Mammary epithelial cell (primary cell): ENCODE measurements at places on chromosomes 4 and X.

DNA sequence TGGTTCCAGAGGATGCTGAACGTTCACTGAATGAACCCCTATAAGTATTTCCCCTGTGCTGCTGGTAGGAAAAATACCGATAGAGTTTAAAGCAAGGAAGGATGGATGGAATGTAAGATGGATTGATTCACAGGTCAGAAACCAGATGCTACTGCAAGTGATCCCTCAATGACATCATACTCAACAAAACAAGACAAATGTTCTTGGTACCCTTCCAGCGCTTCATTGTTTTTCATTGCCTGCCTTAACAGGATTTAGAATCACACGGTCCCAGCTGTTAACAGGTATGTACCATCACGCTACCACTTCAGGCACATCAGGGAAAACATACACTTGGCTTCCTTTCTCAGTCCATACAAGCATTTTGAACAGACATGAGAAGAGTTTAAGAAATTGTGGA, 118.1 kb upstream of the TLR3 start:
- no peak for DNase-seq

DNA sequence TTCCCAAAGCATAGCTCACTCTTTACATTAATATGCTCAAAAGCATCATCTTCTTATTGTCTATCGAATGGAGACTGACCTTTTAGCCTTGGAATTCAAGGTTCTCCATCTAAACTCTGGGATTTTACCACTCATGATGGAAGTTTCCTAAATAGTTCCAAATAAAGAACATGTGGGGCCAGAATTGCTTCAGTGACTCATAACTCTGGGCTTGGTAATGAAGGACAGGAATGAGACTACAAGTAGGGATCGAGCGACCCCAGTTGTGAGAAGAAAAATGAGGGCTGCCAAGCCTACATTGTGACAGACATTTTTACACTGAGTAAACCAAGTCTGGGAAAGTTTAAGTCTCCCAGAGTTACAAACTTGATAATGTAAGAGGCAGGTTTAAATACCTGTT, 269.9 kb downstream of the CBLL2 start:
- DNase-seq = no peak

DNA sequence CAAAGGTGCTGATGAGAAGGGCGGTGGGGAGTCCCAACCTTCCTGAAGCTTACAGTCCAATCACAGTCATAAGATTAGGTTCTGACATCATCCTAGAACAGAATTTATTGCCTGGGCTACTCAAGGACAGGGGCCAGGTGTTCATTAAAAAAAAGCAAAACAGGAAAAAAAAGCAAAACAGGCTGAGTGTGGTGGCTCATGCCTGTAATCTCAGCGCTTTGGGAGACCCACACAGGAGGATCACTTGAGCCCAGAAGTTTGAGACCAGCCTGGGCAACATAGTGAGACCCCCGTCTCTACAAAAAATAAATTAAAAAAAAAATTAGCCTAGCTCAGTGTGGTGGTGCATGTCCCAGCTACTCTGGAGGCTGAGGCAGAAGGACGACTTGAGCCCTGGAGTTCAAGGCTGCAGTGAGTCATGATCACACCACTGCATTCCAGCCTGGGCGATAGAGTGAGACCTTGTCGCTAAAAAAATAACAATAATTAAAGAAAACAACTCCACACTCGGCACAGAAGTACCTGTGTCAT, 3.0 kb downstream of the RAB9A start:
- DNase-seq = no peak

GRCh38 chr4:142331646-142332045, 514.5 kb downstream of the INPP4B start:
- DNase-seq = no peak

DNA sequence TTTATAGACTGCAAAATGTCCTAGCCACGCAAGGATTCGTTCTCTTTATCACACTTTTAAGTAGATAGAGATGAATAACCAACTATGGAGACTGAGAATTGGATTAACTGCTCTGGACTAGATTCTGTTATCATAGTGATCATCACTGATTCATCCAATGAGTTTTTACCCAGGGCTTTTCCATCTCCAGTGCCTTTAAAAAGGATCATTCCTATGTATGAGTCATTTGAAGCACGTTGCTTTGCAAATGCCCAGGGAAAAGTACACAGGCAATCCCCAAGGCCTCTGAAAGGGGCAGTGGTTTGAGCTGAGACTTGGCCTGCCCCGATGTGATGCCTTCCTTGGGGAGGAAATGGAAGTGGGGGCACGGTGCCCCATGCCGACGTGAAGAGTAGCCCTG, 122.7 kb upstream of the PSAPL1 start:
- peak; percentile 88 for DNase-seq

GRCh38 chr4:119130365-119131065, 5.1 kb upstream of the MYOZ2 start:
- DNase-seq = no peak

DNA sequence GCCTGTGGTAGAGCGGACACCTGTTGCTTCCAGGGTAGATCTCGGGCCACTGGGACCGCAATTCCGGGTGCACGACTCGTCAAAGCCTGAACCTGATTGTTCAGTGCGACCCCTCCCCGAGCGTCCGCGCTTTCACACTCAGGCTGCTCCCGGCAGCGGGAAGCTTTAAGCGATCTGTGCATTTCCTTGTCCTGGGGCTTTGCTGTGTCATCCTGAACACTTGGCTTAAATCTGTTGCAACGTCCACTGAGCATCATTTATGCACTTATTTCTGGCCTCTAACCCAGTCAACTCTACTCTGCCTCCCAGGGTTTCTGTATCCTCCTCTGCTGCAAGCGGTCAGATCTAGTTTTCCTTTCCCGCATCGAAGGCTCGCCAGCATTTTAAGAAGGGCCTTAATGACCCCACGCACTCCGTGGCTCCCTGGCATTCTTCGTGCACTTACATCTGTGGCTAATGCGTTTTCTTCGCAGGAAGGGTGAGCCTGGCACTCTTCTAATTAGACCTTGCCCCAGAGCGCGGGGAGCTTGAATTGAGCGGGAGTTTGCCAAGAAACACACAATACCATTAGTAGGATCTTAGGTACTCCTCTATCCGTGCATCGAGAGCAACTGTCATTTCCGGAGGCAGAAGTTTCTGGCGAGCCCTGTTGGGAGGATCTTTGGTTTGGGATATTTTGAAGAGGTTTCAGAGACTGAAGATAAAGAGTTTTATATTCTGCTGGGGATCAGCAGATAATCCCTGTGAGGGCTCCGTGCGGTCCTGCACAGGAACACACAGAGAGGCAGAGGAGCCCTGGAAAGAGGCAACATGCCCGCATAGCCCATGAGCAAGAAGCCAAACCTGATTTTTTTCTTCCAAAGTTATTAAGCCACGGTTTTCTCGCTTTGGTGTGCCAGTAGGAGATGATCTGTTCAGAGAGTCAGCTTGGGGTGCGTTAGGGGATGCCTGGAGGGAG, 654 bp upstream of the DDIT4L start:
- DNase-seq = peak; percentile 4

DNA sequence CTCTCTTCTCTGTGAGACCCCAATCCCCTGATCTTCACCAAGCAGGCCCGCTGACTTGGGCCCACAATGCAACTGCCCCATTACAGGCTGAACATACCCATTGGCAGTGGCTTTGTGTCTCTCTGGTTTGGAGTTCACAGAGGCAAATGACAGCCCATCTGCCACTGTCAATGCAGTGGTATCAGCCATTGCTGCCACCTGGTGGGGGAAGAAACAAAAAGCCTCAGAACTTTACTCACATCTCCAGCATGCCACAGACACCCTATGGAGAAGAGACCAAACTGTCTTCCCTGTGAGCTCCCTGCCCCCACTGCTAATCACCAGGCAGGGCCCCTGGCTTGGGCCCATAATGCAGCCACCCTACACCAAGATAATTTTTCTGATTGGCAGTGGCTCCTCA, 729.3 kb upstream of the ACTRT1 start:
- DNase-seq = no peak

GRCh38 chr4:87299898-87300297, 22.8 kb downstream of the HSD17B13 start:
- no peak for DNase-seq

- no peak for DNase-seq
Observed at GRCh38 chr4:59920416-59920815, 1279.7 kb upstream of the ADGRL3 start.

DNA sequence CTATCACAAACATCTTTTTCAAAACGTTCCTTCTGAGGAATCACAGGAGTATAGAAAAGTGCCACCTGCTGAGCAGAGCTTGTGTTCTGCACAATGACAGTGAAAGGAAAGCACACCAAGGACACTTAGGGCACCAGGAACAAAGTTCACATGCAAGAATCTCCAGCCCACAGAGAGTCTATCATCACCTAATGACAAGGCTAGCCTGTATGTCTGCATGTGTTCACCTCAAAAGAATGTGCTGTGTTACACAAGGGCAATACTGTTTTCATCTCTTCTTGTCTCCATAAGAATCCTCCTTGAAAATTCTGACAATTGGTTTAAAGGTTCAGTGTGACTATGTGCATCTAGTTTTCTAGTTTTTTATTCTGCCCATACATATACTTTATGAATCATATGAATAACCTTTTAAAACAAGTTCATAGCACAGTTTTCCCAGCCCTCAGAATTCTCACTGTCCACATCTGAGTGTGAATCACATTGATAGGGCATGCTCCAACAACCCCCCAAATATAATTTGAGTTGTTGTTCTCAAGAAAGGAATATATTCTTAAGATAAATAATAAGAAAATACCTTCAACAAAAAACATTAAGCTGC, 118.0 kb downstream of the PWWP3B start:
- DNase-seq = peak; percentile 80
